ENCODE measurements at places on chromosomes 16 and 17.

- no peaks in the 10 kb centered on the region for H3K27me3 ChIP-seq
- no peak for DNase-seq
- no peaks in the 10 kb centered on the region for H3K4me1 ChIP-seq
Observed at GRCh38 chr17:72031219-72031884, 89.5 kb upstream of the SOX9 start.

DNA sequence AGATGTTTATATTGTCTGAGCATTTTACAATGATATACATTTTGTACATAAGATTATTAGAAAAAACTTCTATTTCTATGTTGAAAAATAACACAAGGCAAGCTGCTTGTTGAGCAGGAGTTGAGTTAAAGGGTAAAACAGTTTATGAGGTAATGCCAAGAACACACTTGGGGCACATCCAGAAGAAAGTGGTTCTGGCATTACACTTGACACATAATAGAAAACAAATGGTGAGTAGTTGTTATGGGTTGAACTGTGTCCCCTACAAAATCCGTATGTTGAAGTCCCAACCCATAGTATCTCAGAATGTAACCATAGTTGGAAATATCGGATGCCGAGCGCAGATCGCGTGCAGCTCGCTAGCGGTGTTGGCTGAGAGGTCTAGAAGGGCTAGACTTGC lies 354.3 kb upstream of the GOT2 start:
- DNase-seq = no peak
- H3K4me1 ChIP-seq = no peaks in the 10 kb centered on the region
- H3K27ac ChIP-seq = no peak overlapping the region
- no peak overlapping the region for H3K4me3 ChIP-seq

GRCh38 chr17:56798916-56799315 lies 34.8 kb downstream of the C17orf67 start:
- H3K27me3 ChIP-seq = no peaks in the 10 kb centered on the region
- H3K36me3 ChIP-seq = no peaks in the 10 kb centered on the region

GRCh38 chr16:81815429-81815766 lies 36.3 kb downstream of the PLCG2 start:
- no peak for DNase-seq
- H3K27ac ChIP-seq = no peak overlapping the region

DNA sequence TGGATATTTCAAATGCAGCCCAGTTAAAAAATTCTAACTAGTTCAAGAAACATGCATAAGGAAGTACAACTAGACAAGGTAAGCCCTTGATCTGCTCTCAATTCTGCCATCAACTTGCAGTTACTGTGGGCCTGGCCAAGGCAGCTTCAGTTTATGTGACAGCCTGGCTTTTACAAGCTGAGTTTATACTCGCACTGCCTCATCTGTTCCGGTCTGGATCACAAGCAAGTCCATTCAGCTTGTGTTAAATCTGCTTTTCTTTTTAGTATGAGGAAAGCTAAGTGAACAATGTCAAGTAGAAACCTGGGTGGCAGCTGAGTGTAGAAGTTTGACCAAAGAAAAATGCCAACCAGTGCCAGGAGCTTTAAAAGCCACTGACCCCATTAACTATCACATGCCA lies 76.6 kb upstream of the CORO6 start:
- DNase-seq = no peak
- no peak overlapping the region for H3K4me3 ChIP-seq
- no peaks in the 10 kb centered on the region for H3K36me3 ChIP-seq

DNA sequence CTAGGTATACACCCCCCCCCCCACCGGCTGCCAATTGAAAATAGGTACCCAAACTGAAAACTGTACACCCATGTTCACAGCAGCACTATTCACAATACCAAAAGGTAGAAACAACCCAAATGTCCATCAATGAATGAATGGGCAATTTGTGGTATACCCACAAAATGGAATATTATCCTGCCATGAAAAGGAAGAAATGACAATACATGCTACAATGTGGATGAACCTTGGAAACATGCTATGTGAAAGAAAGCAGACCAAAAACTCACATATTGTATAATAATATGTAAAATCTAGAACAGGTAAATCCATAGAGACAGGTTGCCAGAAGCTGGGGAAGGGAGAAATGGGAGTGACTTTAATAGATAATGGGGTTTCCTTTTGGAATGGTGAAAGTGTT lies 417.5 kb downstream of the UTP18 start:
- H3K27ac ChIP-seq = no peak overlapping the region
- no peak overlapping the region for H3K4me3 ChIP-seq
- no peaks in the 10 kb centered on the region for H3K36me3 ChIP-seq
- H3K27me3 ChIP-seq = no peaks in the 10 kb centered on the region

GRCh38 chr16:81453091-81453728 lies 8.6 kb downstream of the CMIP start:
- no peaks in the 10 kb centered on the region for H3K27me3 ChIP-seq
- peaks cover 6% of the 10 kb centered on the region for H3K36me3 ChIP-seq
- H3K4me3 ChIP-seq = no peak overlapping the region
- H3K4me1 ChIP-seq = peaks cover 53% of the 10 kb centered on the region
- no peak for DNase-seq

GRCh38 chr16:84484579-84485254 lies 19.7 kb downstream of the MEAK7 start:
- no peaks in the 10 kb centered on the region for H3K27me3 ChIP-seq
- no peaks in the 10 kb centered on the region for H3K4me1 ChIP-seq
- peak; percentile 65 for DNase-seq
- H3K4me3 ChIP-seq = no peak overlapping the region
- peaks cover 1% of the 10 kb centered on the region for H3K36me3 ChIP-seq

- no peak overlapping the region for H3K27ac ChIP-seq
- H3K27me3 ChIP-seq = no peaks in the 10 kb centered on the region
- no peak overlapping the region for H3K4me3 ChIP-seq
- DNase-seq = no peak
- no peaks in the 10 kb centered on the region for H3K36me3 ChIP-seq
Observed at GRCh38 chr16:73074382-73074781, 26.5 kb upstream of the ZFHX3 start.

GRCh38 chr16:86794216-86794864 lies 216.0 kb downstream of the FOXL1 start:
- no peak overlapping the region for H3K4me3 ChIP-seq
- H3K27ac ChIP-seq = no peak overlapping the region
- H3K4me1 ChIP-seq = no peaks in the 10 kb centered on the region
- H3K36me3 ChIP-seq = no peaks in the 10 kb centered on the region

DNA sequence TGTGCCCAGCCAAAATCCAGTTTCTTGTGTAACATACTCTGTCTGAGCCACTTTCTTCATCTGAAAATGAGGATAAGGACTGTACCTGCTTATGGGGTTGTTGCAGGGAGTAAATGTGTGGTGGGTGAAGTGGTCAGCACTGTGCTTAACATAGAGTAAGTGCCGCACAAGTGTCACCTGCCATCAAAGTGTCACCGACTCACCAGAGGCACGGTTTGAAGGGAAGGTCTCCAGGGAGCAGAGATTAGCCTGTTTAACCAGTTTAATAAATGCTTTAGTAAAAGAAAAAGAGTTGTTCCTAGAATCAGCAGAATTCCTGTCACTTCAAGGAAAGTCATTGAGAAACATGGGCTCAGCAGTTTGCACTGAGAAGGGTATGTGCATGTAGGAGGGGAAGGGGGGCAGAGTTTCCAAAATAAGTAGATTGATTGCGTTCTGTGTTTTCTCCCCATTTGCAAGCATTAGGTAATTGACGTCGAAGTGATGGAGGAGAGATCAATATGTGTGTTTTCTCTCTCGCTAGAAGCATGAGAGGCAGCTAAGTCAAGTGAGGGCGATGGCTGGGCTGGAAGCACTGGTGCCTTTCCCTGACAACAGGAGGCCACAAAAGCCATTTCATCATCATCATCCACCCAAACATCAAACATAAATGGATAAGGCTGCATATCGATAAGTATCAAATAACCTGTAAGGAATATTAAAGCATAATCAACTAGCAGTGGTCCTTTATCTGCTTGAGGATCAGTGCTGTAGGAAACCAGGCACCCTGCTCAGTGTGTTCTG lies 19.1 kb downstream of the FAM20A start:
- no peak overlapping the region for H3K27ac ChIP-seq
- no peak overlapping the region for H3K4me3 ChIP-seq
- H3K36me3 ChIP-seq = no peaks in the 10 kb centered on the region
- H3K4me1 ChIP-seq = no peaks in the 10 kb centered on the region

GRCh38 chr17:83012868-83013778 lies 66.3 kb upstream of the METRNL start:
- no peaks in the 10 kb centered on the region for H3K4me1 ChIP-seq
- peak overlapping the region; percentile 48 for H3K27ac ChIP-seq
- no peaks in the 10 kb centered on the region for H3K36me3 ChIP-seq
- no peak for DNase-seq

DNA sequence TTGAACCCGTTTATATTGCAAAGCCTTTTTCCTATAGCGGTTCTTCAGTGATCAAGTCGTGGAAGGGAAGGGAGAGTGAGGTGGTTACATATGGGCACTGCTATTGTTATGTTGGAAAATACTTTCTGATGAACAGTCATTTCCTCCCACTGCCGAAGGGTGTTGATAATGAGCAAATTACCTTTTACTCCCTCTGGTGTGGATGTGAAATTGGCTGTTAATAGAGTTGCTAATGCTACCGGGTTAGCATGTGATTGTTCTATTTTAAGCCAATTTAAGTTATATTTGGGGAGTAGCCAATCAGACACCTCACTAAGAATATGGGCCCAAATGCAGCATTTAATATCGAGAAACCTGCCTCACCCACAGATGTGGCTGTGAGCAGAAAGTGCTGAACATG lies 15.6 kb upstream of the PMFBP1 start:
- DNase-seq = no peak
- H3K36me3 ChIP-seq = no peaks in the 10 kb centered on the region
- H3K4me1 ChIP-seq = peaks cover 6% of the 10 kb centered on the region
- no peaks in the 10 kb centered on the region for H3K27me3 ChIP-seq
- H3K4me3 ChIP-seq = no peak overlapping the region
- H3K27ac ChIP-seq = no peak overlapping the region

DNA sequence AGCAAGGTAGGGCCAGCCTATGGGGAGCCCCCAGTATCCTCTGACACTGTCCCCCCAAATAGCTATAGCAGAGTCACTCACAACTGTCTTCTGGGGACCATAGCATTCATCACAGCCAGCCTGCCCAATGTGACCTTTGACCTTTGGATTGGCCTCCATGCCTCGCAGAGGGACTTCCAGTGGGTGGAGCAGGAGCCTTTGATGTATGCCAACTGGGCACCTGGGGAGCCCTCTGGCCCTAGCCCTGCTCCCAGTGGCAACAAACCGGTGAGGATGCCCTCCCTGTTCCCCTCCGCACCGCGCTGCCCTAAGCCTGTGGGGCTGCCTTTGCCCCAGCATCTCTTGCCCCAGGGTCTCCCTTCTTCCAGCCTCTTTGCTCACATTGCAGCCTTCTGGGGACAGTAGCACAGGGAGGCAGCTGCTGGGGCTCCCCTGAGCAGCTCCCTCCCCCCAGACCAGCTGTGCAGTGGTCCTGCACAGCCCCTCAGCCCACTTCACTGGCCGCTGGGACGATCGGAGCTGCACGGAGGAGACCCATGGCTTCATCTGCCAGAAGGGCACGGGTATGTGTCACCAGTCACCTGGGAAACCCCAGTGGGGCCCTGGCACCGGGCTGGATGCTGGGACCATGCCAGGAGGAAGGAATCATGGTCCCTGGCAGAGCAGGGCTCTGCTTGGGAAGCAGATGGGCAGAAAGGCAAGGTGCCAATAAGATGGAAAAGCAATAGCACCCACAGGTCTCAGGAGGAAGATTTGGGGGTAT lies 61.1 kb downstream of the MRC2 start:
- DNase-seq = no peak
- H3K27ac ChIP-seq = no peak overlapping the region
- H3K4me1 ChIP-seq = no peaks in the 10 kb centered on the region
- no peaks in the 10 kb centered on the region for H3K27me3 ChIP-seq
- no peak overlapping the region for H3K4me3 ChIP-seq

Measured in Caco-2 (cell line).